ENCODE measurements at places on chromosomes 1 and 21.

- DNase-seq: no peak
Measured at GRCh38 chr1:22745669-22746585, 35.3 kb downstream of the EPHB2 start.

DNA sequence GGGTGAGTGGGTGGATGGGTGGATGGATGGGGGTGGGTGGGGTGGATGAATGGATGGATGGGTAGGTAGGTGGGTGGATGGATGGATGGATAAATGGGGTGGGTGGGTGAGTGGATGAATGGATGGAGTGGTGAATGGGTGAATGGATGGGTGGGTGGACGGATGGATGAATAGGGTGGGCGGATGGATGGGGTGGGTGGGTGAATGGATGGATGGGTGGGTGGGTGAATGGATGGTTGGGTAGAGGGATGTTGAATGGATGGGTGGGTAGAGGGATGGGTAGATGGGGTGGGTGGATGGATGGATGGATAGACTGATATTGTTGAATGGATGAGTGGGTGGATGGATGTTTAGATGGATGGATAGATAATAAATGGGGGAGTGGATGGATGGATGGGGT lies 26.9 kb upstream of the CCDC27 start:
- DNase-seq: no peak

- DNase-seq: no peak
Measured at GRCh38 chr1:202965422-202965821, 1.6 kb downstream of the CYB5R1 start.

- no peak for DNase-seq
Measured at GRCh38 chr21:39004634-39005501, 178.4 kb downstream of the PSMG1 start.

GRCh38 chr1:95407886-95408291 lies 173.9 kb downstream of the RWDD3 start:
- DNase-seq: no peak

- DNase-seq: no peak
Measured at GRCh38 chr1:40353082-40353481, 20.4 kb upstream of the SMAP2 start.

DNA sequence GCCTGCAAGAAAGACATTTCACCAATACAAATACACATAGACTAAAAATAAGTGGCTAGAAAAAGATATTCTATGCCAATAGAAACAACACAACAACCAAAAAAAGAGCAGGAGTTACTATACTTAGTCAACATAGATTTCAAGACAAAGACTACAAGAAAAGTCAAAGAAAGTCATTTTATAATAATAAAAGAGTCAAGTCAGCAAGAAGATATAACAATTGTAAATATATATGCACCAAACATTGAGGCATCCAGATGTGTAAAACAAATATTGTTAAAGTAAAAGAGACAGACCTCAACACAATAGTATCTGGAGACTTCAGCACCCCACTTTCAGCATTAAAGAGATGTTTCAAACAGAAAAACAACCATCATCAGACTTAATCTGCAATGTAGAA lies 104.6 kb downstream of the AMY1C start:
- no peak for DNase-seq

DNA sequence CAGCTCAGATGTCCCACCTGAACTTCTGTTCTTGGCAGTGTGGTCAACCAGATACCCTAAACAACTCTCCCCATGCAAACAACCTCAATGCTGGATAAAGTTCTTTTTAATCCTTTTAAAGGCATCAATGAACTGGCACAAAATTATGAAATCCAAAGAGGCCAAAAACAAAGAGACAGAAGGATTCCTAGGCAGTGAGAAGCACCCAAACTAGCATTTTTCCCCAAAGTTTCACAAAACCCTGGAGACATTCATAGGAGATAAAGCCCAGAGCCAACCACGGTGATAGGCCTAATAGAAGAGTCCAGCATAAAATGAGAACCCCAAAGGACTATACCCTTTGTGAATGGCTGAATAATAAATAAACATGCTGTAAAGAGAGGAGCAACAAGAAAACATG lies 50.7 kb downstream of the MATN1 start:
- no peak for DNase-seq

DNA sequence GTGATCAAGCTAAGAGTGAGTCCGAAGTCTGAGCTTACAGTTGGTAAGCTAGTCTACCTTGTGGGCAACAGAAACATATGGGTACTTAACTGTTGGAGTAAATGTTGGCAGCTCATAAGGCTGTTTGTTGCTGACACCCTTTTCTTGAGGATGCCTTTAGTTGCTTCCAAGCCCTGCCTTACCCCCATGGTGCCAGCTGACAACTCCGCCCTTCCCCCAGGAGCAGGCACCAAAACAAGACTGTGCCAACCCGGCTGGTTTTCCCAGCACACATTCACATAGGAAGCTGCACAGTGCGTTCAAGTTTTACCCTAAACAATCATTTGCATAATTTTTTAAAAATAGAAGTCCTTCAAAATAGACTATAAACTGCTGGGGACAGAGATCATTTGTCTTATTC lies 150.2 kb upstream of the LMO4 start:
- DNase-seq: no peak

DNA sequence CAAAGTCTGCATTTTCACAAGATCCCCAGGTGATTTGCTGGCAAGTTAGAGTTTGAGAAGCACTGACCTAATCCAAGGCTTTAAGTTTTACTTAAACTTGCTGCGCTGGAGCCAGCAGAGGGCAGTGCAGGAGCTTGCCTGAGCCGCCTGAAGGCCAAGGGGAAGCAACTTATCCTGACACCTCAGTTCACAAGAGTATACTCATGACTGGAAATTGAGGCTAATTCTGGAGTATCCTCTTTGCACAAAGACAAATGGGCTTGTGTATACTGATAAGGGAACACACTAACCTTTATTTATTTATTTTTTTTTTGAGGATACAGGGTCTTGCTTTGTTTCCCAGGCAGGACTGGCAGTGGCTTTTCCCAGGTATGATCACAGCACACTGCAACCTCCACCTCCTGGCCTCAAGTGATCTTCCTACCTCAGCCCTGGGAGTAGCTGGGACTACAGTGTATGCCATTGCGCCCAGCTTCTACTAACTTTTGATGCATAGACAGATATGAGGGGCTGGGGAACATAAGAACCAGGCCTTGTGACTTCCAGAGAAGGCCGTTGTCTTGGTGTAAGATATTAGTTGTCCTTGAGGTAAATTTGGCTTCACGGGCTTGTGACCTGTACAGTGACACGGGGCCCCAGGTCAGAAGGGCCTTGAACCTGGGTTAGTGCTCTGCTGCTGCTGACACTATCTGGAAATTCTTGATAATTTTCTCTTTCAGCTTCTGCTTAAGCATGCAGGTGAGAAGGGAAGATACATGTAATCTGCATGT lies 29.0 kb upstream of the SLAMF1 start:
- DNase-seq: no peak

DNA sequence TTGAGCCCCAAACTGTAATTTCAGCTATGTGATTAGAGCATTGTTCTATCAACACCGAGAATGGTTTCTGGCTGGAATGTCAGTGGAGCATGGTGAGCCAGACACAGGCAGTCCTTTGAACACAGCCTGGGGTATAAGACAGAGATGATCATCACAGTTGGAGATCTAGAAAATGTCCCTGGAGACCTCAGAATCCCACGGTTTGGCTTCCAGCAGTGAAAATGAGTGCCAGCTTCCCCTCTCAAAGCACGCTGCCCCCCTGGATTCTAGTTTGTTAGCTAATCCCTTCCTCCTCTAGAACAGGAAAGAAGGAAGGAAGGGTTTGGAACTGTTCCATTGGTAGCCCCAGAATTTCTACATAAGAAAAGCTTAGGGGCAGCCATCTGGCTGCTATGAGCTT lies 59.9 kb upstream of the JAK1 start:
- no peak for DNase-seq

- DNase-seq: no peak
Measured at GRCh38 chr1:65310078-65310587, 790 bp downstream of the DNAJC6 start.

All from breast epithelium (tissue), 4 donors.